ENCODE measurements at places on chromosomes 7 and 10.

GRCh38 chr7:142104550-142105527, 6.7 kb upstream of the MGAM2 start:
- DNase-seq = no peak

- DNase-seq = no peak
Observed at GRCh38 chr7:94472608-94473007, 37.0 kb upstream of the CASD1 start.

- DNase-seq = no peak
Observed at GRCh38 chr7:66804001-66804400, 63.5 kb downstream of the RABGEF1 start.

- no peak for DNase-seq
Observed at GRCh38 chr10:9577746-9578145, 1439.9 kb upstream of the CELF2 start.

- DNase-seq = no peak
Observed at GRCh38 chr7:105734233-105734632, 142.2 kb downstream of the ATXN7L1 start.

GRCh38 chr7:135731-136645, 56.4 kb upstream of the FAM20C start:
- DNase-seq = no peak

DNA sequence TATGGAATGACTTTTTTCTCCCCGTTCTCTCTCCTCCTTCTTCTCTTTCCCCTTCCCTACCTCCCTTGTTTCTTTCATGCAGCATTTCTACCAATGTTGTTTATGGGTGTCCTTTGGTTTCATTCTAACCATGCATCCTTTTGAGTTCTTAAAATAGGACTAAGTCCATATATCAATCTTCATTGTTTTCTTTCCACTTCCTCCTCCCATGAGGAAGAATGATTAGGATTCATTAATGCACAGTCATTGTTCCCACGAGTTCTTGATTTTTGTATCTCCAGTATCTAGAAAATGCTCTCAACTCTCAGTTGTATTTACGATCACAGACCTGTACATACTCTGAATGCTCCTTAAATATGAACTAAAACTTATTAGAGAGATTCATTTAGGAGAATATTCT, 153.3 kb downstream of the LRRC4 start:
- no peak for DNase-seq

- DNase-seq = peak; percentile 72
Observed at GRCh38 chr10:119663866-119664698, 12.9 kb downstream of the BAG3 start.

DNA sequence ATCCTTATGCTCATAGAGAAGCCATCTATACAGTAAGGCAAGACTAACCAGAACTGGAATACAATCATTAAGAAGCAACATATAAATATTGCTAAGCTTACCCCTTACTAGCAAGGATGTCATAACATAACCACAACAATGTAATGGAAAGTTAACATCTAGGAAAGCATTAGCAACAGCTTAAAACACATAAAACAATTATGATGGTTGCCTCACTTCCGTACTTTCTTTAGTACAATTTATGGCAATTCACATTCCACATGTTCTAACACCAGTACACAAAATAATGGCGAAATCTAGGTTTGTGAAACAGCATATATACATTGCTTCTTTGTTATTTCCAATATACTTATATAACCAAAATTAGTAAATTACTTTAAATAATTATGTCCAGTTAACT, 195.0 kb downstream of the AHR start:
- no peak for DNase-seq

- DNase-seq = no peak
Observed at GRCh38 chr7:127932496-127932895, 98.7 kb downstream of the LRRC4 start.

DNA sequence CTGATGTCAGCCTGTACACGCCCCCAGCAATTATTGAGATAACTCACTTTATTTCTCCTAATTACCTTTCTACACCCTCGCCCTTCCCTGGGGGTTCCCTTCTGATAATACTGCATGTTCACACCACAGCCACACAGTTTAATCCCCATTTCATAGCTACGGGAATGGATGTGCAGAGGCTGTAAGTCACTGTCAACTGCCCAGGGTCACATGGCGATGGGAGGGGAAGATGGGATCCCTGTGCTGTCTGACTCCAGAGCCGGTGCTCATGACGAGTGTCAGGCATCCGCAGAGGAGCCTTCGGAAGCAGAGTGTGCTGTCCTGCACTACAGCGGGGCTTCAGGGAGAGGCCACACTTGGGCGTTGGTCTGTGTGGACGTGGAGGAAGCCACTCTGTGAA, 688.7 kb downstream of the SDK1 start:
- no peak for DNase-seq
